ENCODE measurements at places on chromosomes 1 and 21. TPM values are rescaled to one million over a fixed set of nuclear protein-coding genes. Genes with fewer than 3 reads are reported as not detected.
A peak's percentile ranks its signal among the peaks of the same experiment; 100 is the strongest.

LRRC8B gene
- total RNA-seq = 2.5 TPM

GRCh38 chr1:223712850-223713474 lies 623 bp downstream of the CAPN2 start:
- DNase-seq = no peak

- DNase-seq = peak; percentile 12
Measured at GRCh38 chr1:47023268-47024140, at the start of gene CYP4X1. TSS of gene CYP4X1 (plus strand) at chr1:47023669. CDS start at chr1:47023818, 149 bp downstream.

DNA sequence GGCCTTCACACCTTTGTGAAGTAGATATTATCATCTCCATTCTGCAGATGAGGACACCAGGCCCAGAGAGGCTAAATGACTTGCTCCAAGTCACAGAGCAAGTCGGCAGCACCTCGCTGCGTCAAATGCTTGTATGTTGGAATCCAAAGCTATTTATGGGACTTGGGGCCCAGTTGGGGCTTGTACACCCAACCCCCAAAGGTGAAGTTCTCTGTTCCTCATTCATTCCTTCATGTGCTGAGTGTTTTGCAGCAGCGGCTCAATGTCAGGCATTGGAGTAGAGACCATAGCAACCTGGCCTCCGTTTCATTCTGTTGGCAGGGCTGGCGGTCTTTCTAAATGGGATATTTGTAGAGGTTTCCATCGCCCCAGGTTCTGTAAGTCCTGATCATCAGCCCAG lies 113.4 kb upstream of the SLC25A33 start:
- DNase-seq = no peak

NUP133 gene
- total RNA-seq = 25.2 TPM

GRCh38 chr1:15353839-15354579 lies 55.7 kb upstream of the EFHD2 start:
- no peak for DNase-seq

GRCh38 chr1:29708796-29709703 lies 472.7 kb downstream of the PTPRU start:
- DNase-seq = peak; percentile 84

DNASE2B gene
- not detected for total RNA-seq

GRCh38 chr21:15001857-15002606 lies 62.8 kb downstream of the NRIP1 start:
- no peak for DNase-seq

FAM110D gene
- total RNA-seq = not detected

- DNase-seq = peak; percentile 89
Measured at GRCh38 chr1:56098946-56099345, 480.4 kb downstream of the PLPP3 start.

GRCh38 chr1:221701570-221702186 lies 40.2 kb downstream of the DUSP10 start:
- DNase-seq = no peak

- DNase-seq = peak; percentile 91
Measured at GRCh38 chr1:67732750-67733151, 47.8 kb downstream of the GADD45A start.

BSND gene
- not detected for total RNA-seq

HFM1 gene
- total RNA-seq = 0.49 TPM

DNA sequence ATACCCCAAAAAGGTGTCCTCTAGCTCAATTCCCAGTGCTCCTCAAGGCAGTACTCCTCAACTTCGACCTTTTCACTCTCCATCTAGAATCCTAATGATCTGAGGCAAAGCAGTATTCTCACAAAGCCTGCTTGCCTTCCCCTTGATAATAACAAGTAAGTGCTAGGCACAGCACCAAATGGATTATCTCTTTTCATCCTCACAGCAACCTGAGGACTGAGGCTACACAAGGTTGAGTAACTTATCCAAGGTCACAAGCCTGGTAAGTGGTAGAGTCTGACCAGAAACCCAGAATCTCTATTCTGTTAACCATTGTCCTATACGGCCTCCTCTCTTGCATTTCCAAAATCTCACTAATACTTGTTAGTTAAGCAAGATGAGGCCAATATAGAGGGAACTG lies 5.1 kb downstream of the SYDE2 start:
- no peak for DNase-seq

GRCh38 chr1:184708084-184708676 lies 46.5 kb downstream of the EDEM3 start:
- DNase-seq = no peak

DNA sequence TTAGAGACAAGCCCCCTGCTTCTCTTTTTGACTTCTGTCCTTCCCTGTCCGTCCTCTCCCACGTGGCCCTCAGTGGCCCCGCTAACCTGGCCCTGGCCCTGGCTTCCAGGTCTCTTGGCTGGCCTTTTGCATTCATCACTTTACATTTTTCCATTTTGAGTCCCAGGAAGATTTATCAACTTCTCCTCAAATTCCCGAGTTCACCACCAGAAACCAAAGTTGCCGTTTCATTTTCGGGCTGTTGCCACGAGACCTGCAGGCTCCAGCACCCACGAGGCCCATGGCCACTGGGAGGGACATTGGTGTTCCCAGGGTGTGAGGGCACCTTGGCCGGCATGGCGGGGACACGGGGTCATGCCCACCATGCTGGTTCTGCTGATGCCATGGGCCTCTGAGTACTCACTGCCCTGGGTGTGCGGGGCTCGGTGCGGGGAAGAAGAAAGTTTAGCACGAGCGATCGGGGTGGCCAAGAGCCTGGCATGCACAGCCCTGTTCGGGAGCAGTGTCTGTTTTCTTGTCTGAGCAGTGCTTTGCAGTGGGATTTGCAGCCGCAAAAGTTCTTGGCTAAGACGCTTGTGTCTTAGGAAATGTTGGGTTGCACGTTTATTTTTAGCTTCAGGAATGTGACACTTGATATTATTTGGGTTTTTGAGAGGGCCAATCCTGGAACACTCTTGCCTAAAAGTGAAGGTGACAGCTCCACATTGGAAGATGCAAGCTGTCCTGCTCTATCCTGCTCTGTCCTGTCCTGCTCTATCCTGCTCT lies 40.4 kb upstream of the ADARB1 start:
- peak; percentile 77 for DNase-seq

DNA sequence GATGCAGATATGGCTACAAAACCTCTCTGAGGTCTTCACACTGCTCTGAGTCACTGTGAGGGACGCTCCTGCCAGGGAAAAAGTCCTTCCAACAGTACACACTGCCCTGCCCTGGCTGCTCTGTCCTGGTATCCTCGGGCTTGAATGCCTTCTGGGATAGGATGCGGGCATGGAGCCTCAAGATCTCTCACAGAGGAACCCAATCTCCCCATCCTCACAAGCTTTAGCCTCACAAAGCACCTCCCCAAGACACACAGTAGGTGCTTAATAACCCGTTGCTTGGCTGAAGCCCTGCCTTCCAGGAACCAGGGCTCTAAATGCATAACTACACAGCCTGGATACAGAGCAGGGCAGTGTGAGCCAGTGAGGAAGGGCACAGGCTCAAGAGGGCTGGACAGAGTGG lies 9.2 kb downstream of the RAP1GAP start:
- no peak for DNase-seq

DNA sequence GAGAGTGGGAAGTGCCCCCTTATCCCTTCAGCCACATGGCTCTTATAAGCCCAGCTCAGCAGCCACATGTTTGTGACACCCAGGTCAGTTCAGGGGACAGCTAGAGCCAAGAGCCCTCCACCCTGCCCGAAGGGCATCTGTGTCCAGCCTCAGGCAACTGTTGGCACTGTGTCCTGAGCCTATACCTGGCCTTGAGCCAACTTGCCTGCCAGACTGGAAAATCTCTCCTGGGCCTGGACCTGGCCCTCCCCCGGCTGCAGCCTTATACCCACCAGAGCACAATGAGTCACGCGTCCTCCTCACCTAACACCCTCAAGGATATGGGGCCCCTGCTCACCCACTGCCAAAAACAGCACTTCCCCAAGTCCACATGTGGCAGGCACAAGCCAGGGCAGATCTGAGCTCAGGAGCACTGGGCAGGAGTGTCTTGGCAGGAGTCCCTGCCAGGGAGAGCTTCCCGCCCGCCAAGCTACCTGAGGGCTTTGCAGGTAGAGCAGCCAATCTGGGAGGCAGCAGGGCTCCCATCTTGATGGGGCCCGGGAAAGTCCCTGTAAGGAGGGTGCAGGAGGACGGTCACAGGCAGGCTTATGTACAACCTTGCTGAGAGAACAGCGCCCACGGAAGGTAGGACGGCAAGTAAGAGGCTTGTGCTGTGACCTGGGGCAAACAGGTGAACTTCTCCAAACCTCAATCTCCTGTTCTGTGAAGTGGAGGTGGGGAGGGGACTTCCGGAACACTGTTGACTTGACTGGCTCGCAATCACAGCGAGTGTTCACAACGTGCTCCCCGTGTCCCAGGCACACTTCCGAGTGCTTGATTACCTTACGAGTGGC lies 19.8 kb upstream of the HSPG2 start:
- DNase-seq = peak; percentile 40

GRCh38 chr1:85316321-85316720 lies 39.9 kb upstream of the BCL10 start:
- DNase-seq = no peak

GRCh38 chr21:37060296-37060695 lies 12.6 kb downstream of the PIGP start:
- DNase-seq = peak; percentile 86

- no peak for DNase-seq
Measured at GRCh38 chr1:3155056-3155925, 86.3 kb downstream of the PRDM16 start.

GRCh38 chr1:117600966-117601365 lies 4.9 kb upstream of the TENT5C start:
- DNase-seq = peak; percentile 97

GRCh38 chr1:62588000-62588399 lies 9.3 kb upstream of the ANGPTL3 start:
- DNase-seq = peak; percentile 41

WNT2B gene
- 1.8 TPM for total RNA-seq

DNA sequence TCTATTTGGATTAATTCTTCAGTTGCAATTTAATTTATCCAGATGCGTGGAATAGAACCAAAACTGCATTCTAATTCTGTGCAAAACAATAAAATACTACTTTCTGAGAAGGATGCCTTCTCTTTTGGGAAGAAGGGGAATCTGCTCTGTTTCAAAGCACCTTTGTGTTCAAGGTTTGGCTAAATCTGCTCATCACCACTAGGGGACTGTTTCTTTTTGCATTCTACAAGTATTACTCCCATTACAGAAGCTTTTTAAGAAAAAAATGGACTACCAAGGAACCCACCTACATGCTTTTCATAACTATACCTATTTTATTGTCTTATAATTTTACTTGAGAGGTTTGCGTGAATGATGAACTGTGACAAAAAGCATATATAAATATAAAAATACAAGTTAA lies 18.2 kb downstream of the MRPS6 start:
- DNase-seq = no peak

YOD1 gene
- 10.1 TPM for total RNA-seq

DNA sequence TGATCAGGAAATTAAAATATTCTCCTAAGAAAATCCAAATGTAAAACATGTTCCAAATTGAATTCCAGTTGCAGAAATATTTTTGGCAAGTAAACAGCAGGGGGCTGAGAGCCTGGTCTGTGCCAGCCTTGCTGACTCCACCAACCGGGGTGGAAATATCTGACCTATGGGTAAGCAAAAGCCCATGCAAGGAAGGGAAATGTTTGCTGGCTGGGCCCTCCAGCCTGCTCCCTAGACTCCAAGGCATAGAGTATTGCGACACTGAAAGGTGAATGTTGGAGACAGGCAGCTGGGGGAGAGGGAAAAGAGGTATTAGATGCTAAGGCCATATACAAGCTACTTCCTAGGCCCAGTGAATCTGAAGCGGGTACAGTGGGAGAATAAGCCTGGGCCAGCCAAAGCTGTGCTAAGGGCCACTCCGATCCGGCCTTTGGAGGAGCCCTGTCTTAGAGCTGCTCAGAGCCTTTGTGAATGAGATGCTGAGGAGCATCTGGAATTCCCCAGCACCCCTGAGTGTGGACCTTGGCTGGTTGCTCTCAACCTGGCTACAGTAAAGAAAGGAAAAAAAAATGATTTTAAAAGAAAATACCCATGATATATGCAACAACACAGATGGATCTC lies 24.9 kb upstream of the ATP1B1 start:
- peak; percentile 18 for DNase-seq

GRCh38 chr1:34975771-34976170 lies 9.4 kb downstream of the TMEM35B start:
- no peak for DNase-seq

DNA sequence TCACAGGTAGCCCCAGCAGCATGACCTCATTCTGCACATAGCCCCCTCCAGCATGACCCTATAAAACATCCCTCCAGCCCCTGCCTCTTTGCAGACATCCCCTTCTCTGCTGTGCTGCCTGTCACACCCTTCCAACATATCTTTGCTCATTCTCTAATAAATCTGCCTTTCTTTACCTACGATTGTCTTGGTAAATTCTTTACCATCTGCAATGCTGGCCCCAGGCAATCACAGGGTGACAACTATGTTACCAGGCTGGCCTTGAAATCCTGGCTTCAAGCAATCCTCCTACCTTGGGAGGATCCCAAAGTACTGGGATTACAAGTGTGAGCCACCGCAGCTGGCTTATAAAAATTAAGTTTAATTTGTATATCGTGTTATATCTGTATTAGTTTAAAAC lies 134.5 kb downstream of the VAV3 start:
- DNase-seq = no peak

GRCh38 chr1:237205400-237206064 lies 163.5 kb downstream of the RYR2 start:
- DNase-seq = no peak

DNA sequence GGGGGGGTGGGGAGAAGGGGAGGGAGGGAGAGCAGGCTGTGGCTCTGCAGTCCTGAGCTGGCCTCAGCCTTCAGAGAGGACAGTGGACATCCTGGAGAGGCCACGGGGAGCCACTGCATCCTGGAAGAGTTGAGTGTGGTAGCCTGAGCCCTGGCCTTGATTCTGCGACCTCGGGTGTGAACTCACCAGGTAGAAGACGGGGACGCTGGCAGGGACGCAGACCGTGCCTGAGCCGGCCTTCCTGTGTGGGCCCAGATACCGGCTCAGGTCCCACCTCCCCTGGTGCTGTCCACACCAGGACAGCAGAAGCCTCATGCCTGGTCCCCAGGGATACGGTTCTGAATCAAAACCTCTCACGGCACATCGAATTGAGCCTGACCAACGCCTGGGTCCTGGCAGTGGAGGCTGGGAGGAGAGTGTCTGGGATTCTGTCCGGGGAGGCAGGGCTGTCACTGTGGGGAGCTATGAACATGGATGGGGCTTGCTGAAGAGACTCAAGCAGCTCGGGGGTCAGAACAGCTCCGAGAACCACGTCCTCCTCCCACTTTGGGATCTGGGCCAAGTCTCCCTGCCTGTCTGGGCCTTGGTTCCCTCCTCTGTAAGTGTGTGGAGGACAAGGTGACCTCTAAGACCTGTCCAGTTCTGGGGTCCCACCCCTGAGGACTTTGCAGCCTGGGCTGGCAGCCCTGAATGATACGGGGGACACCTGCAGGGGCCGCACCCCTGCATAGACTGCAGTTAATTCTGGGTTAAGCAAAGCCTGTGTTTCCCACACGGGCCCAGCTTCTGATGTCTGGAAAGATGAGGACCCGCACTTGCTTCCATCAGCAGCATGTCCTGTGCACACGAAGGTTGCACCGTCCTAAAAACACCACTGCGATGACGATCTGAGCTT lies 30.4 kb downstream of the RRP1 start:
- DNase-seq = no peak

OR2T35 gene
- total RNA-seq = not detected

DNA sequence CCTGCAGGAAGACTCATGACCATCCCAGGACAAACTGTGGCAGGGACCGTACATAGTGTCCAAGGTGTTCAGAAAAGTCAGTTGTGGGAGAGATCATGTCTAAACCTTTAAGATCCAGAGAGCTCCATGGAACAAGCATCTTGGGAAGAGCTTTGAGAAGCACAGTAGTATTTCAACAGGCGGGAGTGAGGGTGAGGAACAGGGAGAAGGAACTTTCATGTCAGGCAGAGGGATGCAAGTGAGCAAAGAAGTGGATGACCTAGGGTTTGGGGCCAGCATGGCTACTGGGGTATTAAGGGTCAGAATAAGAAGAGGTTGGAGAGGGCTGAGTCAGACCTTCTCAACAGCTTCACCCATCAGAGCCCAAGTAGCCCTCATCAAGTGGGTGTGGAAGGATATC lies 147.9 kb upstream of the ETV3 start:
- DNase-seq = no peak

All from fibroblast of the aortic adventitia (primary cell).